ENCODE measurements at places on chromosomes 1 and 21.

DNA sequence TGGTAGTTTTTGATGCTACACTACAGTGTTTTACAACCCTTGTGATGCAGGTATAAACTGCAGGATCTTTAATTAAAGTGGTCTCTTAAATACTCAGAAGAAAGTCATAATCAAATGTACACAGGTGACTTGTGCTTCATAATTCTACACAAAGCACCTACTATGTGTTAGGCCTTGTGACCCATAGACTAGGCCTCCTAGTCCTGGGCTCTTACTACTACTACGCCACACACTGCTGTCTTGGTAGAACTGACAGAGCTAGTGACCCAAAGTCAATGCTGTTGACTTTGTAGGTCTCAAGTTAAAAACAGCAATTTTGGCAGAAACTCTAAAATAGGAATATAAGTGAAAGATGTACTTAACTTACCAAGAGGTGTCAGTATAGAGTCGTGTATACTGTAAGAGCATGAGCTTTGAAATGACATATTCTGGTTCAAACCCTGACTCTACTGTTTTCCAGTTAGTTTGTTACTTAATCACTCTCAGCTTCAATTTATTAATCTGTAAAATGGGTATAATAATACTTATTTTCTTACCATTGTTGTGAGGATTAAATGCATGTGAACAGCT lies 48.6 kb upstream of the LMO4 start:
- no peak for DNase-seq

DNA sequence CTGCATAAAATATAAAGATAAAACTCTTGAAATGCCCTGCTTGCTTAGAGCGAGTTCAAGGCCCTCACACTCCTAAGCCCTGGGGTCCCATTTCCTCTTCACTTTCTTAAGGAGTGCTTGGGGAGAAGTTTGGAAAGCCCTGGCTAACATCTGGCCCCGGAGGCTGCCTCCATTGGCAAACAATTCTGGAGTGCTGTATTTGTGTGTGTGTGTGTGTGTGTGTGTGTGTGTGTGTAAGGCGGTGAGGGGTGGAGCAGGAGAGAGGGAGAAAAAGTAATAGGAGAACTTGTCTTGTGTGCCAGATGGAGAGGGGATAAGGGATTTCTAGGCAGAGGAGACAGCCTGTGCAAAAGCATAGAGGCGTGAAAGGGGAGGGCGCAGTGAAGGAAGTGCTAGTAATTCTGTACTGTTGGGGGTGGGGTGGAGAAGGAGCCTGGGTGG lies 578 bp upstream of the TRIM62 start:
- DNase-seq: no peak

GRCh38 chr1:204128964-204129896 lies 22.6 kb downstream of the ETNK2 start:
- DNase-seq: peak; percentile 51

DNA sequence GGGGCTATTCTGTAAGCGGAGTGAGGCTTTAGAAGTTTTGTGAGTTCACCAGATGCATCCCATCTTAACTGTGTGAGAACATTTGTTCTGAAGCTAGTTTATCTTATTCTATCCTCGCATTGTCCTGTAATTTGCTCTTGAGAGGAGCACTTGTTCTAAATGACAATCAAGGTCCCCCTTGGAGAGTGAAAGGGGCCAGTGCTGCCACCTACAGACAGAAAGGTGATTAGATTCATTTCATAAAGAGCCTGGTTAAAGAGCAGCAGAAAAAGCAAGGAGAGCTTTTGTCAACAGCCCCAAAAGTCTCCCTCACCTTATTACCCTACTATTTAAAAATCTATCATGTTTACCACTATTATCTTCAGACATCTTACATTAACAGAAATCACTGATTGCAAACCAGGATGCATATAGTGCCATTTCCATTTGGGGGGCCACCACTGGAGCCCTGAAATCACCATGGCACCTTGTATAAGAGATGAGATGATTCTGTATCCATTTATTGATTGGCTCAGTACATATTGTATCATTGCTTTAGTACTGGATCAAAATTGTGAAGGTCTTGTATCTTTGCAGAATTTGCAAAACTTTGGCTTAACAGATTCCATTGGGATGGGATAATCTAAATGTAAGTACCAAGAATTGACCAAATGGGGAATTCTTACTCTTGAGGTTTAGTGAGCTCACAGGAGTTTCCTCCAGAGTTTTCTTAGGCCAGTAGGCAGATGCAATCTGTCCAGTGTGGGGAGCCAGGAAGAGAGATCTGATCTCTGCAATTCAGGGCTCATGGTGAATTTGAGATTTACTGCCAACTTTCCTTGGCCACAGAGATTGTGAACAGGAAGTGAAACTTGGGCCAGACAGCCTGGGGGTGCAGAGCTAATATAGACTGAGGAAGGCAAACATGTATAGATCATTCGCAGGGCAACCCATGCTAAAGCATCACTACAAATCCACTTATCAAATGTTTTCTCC lies 64.3 kb upstream of the TRABD2B start:
- DNase-seq: no peak

DNA sequence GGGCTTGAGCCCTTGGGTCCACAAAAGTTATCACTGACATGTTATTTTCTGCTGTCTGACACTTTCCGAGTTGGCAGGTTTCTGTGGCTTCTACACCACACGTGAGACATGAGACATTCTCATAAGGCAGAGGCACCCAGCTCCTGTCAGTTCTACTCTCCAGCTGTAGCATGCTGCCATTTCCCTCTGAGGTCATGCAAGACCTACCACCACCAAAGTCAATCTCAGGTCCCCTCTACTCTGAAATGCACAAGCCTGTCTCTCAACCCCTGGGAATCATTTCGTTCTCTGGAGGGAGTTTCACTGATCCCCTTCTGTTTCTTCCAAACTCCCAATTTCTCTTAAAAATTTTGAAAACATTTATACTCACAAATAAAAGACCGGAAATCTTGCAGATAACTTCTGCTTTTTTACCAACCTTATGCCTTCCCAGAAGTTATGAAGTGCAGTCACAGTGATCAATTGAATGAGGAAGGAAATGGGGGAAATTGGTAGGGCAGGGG lies 39.5 kb upstream of the CR2 start:
- DNase-seq: peak; percentile 58

DNA sequence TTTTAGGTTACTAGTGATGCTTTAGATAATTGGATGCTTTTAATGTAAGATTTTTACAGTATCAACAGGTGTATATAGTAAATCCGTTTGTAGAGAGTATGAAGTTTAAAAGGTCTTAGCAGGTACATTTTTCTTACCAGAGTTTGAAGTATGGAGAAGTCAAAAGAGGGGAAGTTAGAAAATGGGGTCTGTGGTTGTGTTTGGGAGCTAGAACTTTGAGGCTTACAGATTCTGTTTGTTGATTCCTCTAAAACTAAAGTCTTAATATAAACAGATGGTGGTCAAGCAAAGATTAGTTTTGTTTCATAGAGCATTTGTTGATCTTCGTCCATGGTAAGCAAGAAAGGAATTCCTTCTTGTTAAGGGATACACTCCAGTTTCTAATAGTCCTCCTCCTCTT lies 35.8 kb downstream of the CDC42 start:
- no peak for DNase-seq

- no peak for DNase-seq
These were observed 59.6 kb downstream of the CC2D1B start for GRCh38 chr1:52306227-52307006.

DNA sequence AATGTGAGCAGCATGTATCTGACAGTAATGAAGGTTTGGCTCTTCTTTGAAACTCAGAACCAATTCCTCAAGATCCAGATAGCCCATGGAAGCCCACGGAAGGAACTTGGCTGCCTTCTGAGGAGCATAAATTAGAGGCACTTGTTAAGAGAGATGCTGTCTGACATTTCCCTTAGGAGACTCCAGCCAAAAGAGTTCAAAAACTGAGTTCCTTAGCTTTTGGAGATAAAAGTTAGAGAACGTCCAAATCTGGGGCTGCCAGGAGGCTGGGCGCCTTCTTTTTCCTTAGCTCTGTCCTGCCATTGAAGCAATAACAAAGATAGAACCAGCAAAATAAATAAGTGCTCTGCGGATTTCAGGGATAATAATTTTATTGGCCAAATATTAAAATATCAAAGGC lies 439.6 kb upstream of the USP24 start:
- no peak for DNase-seq

- no peak for DNase-seq
These were observed 33.9 kb upstream of the LGALS8 start for GRCh38 chr1:236489710-236490377.

- peak; percentile 45 for DNase-seq
These were observed 78.4 kb upstream of the LRRN2 start for GRCh38 chr1:204763773-204764427.

GRCh38 chr1:228936881-228937280 lies 201.6 kb downstream of the RHOU start:
- no peak for DNase-seq

GRCh38 chr1:153735090-153735420 lies 7.2 kb downstream of the INTS3 start:
- DNase-seq: no peak

- no peak for DNase-seq
These were observed 823 bp upstream of the KIF1B start for GRCh38 chr1:10209590-10209904.

DNA sequence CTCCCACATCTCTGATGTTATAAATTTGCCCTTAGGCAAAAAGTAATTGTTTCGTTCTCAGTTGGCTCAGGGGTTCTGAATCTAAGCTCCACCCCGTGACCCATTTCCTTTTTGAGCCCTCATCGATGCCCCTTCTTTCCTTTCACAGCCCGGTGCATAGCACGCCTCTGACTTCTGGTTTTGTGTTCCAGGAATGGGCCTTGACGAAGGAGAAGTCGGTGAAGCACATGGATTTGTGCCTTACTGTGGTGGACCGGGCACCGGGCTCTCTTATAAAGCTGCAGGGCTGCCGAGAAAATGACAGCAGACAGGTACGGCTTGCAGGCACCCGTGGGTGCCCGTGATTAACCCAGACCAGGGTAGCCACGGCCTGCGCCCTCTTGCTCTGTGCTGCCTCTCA lies 151.9 kb downstream of the PGBD5 start:
- DNase-seq: no peak

- DNase-seq: peak; percentile 58
These were observed 246.2 kb downstream of the NPHP4 start for GRCh38 chr1:5745800-5746610.

GRCh38 chr1:6731905-6732304 lies 30.3 kb upstream of the DNAJC11 start:
- DNase-seq: no peak

DNA sequence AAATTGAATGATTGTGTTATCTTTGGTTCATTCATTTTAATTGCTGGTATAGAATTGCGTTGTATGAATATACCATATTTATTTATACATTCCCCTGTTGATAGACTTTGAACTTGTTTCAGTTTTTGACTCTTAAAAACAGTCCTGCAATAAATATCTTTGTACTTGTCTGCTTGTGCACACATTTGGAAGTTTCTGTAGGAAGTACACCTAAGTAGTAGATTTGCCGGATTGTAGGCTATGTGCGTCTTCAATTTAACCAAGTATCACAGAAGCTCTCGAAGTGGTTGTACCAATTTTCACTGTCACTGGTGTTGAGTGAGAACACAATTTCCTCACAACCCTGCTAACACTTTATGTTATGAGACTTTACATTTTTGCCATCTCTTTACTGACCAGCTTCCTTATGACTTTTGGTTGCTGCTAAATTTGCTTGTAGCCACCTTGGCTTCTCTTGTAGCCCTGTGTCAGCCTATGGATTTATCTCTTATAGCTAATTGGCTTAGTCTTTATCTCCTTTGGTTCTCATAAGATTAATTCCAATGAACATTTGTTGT lies 2.2 kb downstream of the TTC3 start:
- DNase-seq: no peak

DNA sequence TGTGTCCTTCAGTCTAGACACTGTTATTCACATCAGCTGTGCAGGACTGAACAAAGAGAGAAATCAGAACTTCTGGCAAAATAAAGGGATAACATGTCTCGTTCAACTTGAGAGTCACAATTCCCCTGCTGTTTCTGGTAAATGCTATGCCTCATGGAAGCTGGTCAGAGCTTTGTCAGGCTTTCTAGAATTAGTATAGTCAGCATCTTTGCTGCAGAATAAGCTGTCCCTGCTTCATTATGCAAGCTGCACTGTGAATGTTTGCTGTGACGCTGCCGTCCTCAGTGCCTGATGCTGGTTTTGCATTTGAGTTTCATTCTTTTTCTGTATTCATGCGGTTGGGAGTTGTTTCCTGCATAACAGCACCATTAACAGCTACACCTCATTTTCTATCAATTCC lies 96.4 kb upstream of the KCNJ6 start:
- no peak for DNase-seq

DNA sequence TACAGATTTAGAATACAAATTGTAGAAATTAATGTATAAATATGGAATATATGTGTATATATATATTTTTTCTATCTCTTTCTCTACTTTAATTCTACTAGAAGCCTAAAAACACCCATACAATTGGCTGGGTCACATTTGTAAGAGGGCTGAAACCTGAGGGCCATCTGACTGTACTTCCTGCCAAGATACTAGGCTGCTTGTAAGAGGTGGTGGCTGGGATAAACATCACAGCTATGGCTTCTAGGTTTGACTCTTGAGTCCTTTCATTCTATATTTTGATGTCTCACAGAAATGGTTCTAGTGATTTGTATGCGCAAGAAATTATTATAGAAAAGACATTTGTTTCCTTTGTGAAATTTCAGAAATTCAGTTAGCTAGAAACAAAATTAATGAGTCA lies 1155.2 kb upstream of the B3GALT2 start:
- DNase-seq: no peak

DNA sequence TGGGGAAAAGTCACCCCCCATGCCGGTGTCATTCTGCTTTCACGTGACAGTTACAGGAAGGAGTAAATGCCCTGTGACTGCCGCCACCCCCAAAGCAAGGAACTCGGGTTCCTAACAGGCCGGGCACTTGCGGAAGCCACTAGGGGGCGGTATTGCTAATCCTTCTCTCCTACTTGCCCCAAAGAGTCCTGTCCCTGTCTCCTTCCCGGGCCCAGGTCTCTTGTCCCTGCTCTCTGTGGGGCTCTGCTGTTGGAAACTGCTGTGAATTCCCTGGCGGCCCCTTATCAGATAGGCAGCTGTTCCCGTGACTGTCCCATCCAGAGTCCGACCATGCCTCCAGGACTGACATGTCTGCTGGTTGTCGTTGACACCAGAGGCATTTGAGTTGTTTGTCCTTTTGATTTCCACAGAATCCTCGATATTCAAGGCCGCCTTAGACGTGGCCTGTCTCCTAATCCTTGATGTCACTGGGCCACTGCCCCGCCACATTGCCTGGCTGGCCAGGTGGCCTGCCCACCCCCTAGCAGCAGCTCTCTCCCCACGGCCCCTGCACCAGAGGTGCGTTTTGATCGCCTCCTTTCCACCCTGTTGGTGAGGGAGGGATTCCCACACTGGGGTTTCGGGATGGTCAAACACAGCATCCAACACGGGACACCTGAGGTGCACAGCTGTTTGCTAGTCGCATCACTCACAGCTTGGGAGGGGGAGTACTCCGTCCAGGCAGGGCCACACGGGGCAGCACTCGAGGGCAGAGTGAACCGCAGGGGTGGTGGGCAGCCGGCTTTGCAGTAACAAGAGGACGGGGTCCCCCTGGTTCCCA lies 37.3 kb downstream of the CHAF1B start:
- peak; percentile 6 for DNase-seq
